ENCODE measurements at places on chromosomes 3 and 15. TPM values are rescaled to one million over a fixed set of nuclear protein-coding genes. Genes with fewer than 3 reads are reported as not detected.

DNA sequence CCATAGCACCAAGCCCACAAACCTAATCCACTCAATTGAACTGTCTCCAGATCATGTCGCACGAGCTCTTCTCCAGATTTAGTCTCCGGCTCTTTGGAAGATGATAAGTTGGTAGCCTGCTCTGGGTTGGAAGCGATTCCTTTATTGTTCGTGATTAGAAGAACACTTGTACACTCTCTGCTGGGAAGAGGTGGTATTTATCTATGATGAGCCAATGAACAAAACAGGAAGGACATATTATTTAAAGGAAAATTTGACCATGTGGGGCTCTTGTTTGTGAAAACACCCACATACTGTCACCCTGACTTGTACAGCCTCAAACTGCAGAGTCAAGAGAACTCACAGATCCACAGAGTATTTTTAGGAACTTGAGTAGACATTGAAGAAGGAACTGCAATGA, 54.4 kb downstream of the MYZAP start:
- DNase-seq, result no peak
- no peak overlapping the region for H3K27ac ChIP-seq
- no peak overlapping the region for H3K4me3 ChIP-seq

DNA sequence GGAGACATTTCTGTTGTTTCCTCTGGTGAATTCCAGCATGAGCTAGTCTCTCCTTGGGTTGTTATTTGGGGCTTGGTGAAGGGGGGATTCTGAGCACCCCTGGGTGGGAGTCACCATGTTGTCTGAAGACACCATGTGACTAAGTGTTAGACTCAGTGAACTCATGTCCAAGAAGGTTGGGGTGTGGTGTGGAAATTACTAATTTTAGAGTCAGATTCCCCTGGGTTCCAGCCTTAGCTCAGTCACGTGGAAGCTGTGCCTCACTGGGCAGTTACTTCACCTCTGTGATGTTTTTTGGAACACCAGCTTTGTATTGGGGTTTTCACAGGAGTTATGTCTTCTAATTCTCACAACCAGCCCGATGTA, 171.5 kb downstream of the RPLP1 start:
- peaks cover 6% of the 10 kb centered on the region for H3K27me3 ChIP-seq
- H3K4me1 ChIP-seq, result peaks cover 15% of the 10 kb centered on the region
- H3K27ac ChIP-seq, result no peak overlapping the region
- no peak overlapping the region for H3K4me3 ChIP-seq
- no peaks in the 10 kb centered on the region for H3K36me3 ChIP-seq

DNA sequence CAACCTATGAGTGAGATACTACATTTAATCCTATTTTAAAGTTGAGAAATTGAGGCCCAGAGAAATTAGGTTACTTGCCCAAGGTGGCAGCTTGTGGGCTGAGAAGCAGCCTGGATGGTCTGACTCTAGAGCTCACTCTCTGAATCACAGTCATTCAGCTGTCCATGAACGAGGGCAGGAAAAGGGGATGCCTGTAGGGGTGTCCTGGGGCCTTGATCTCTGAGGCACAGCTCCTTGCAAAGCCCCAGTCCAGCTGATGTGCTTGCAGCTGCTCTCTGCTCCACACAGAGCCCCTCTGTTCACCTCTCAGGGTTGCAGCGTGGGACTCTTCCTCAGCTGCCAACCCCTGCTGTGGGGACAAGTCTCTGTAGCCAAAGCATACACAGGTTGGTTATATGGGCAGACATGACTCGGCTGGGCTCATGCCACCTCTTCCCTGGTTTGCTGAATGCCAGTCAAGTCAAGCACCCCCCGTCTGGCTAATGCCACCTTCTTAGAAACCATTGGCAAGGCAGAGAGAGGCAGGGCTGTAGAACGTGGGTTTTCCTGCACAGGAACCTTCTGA, 56.8 kb downstream of the GASK1A start:
- H3K4me3 ChIP-seq, result no peak overlapping the region
- H3K4me1 ChIP-seq, result peaks cover 16% of the 10 kb centered on the region

GRCh38 chr3:66803721-66804695, 194.1 kb upstream of the KBTBD8 start:
- H3K4me3 ChIP-seq, result no peak overlapping the region
- peak; percentile 13 for DNase-seq
- H3K27me3 ChIP-seq, result peaks cover 11% of the 10 kb centered on the region
- no peak overlapping the region for H3K27ac ChIP-seq
- peaks cover 5% of the 10 kb centered on the region for H3K4me1 ChIP-seq

The TMC3 gene
- not detected for total RNA-seq

The CCDC39 gene
- total RNA-seq, result not detected

The ALG1L2 gene
- total RNA-seq, result not detected

The DAZL gene
- total RNA-seq, result not detected

The NPAP1 gene
- not detected for total RNA-seq

The NCBP2 gene
- 107 TPM for total RNA-seq

Data from activated CD4-positive, alpha-beta T cell treated with anti-CD3 and anti-CD28 coated beads for 36 hours (primary cell).